ENCODE measurements at places on chromosomes 1 and 21. TPM values are rescaled to one million over a fixed set of nuclear protein-coding genes. Genes with fewer than 3 reads are reported as not detected.

DNA sequence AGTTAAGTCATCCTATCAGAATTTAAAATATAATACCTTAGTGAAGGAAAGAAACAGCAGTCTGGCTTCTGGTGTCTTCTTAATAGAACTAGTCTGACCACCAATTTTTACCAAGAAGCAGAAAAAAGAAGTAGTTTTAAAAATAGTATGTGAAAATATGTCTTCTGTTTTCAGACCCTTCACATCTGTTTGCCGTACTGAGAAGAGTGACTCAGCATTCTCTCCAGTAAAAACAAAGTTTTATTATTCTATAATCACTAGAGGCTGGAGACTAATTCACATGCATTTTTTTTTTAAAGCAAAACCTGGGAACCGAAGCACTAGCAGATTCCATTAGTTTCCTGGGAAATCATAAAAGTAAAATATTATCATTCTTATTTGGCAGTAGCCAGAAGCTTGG lies 163.8 kb downstream of the COL24A1 start:
- H3K36me3 ChIP-seq, result no peaks in the 10 kb centered on the region
- H3K4me3 ChIP-seq, result no peak overlapping the region
- H3K27ac ChIP-seq, result no peak overlapping the region
- no peaks in the 10 kb centered on the region for H3K27me3 ChIP-seq
- DNase-seq, result no peak

- no peaks in the 10 kb centered on the region for H3K27me3 ChIP-seq
- peaks cover 66% of the 10 kb centered on the region for H3K4me1 ChIP-seq
- DNase-seq, result peak; percentile 48
Observed at GRCh38 chr1:231918239-231919015, 291.8 kb downstream of the DISC1 start.

DNA sequence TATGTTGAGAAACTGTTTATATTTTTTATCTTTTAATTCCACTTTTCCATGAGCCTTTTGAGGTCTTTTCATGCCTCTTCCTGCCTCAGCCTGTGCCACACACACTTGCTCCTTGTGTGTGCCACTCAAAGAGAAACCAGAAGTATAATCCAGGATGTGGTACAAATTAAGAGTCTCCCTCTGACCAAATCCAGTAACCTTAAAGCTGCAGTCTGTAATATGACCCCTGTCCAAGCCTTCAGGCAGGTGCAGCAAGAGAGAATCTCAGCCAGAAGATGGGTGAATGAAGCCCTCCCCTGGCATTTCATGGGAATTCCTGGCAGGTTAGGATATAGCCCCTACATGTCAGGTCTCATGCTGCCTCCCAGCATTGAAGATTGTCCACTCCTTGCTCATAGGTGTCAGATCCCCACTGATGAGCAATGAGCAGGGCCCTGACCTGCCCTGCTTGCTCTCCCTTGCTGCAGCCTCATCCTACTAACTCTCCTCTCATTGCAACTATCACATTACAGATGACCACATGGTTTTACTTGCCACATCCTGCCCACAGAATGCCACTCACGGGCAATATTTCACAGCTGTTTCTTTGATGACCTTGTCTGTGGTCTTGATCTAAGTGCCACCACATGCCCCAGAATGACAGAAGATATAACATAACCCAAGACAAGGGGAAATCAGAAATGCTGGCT lies 169.3 kb downstream of the SEC16B start:
- no peak overlapping the region for H3K4me3 ChIP-seq
- no peaks in the 10 kb centered on the region for H3K36me3 ChIP-seq
- H3K27me3 ChIP-seq, result no peaks in the 10 kb centered on the region
- no peak for DNase-seq
- H3K27ac ChIP-seq, result no peak overlapping the region

RNU1-1 gene
- total RNA-seq, result 3,866 TPM

XPR1 gene
- 16.8 TPM for total RNA-seq

Data from CD4-positive, alpha-beta memory T cell (primary cell).